ENCODE measurements at places on chromosomes 16 and 17.
A peak's percentile ranks its signal among the peaks of the same experiment; 100 is the strongest.

DNA sequence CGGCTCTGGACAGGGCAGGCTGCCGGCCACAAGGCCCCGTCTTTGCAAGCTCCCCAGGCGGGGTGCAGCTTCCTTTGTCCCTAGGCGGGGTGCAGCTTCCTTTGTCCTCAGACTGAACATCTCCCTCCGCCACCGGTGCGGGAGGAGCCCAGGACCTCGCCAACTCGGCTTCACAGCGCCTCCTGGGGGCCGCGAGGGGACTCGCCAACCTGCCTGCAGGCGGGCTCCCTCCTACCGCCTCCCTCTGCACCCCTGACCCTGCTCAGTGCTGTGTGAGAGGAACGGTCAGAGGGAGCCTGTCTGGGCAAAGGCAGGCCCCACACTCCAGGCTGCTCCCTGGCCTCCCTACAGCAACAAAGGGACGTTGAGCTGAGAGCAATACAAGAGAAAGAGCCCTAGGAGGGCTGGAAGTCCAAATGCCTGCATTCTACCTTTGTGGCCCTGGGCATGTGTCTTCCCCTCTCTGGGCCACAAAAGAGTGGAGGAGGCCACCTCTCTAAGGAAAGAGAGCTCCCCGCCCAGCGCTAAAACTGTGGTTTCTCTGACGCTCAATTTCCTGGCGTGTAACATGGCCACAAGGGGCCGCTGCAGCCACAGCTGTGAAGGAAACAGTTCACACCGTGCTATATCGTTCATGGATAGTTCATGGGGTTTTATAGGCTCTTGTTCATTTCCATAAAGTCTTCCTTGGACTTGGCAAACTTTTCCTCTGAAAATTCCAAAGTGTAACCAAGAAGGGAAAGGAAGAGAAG lies 20.9 kb upstream of the KRT19 start:
- peak; percentile 83 for DNase-seq

- no peak for DNase-seq
These were observed 4.5 kb upstream of the TMEM235 start for GRCh38 chr17:78226759-78227454.

- DNase-seq: peak; percentile 88
These were observed 2.5 kb upstream of the GSE1 start for GRCh38 chr16:85610446-85611193.

DNA sequence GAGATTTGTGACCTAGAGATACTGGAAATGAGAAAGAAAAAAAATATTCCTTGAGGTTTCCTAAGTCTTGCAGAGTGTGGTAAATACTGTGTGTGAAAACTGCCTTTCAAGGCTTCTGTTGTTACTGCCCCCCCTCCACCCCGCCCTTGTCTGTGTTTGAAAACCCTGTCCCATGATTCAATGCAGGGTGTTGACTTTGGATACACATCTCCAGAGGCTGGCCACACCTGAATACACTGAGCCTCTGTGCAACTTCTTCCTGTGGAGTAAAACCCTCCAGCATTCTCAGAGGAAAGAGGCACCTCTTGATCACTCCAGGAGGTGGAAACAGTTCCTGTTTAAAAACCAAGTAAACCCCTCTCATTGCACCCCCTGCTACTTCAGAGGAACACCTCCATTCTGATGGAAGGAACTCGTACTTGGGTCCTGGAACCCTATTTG lies 123.0 kb upstream of the CACNG5 start:
- no peak for DNase-seq

DNA sequence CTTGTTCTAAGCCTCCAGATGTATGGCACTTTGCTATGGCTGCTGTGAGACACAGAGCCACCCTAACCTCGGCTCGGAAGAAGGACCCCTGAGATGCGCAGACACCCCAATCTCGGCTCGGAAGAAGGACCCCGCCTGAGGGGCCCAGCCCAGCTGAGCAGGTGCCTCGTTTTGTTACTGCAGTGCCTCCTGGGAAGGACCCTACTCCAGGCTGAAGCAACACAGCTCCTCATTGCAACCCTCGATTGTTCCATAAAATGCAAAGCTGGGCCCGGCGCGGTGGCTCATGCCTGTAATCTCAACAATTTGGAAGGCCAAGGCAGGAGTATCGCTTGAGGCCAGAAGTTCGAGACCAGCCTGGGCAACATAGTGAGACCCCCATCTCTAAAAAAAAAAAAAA lies 61.3 kb downstream of the C16orf95 start:
- no peak for DNase-seq

- no peak for DNase-seq
These were observed 90.3 kb downstream of the GOSR1 start for GRCh38 chr17:30567231-30568116.

DNA sequence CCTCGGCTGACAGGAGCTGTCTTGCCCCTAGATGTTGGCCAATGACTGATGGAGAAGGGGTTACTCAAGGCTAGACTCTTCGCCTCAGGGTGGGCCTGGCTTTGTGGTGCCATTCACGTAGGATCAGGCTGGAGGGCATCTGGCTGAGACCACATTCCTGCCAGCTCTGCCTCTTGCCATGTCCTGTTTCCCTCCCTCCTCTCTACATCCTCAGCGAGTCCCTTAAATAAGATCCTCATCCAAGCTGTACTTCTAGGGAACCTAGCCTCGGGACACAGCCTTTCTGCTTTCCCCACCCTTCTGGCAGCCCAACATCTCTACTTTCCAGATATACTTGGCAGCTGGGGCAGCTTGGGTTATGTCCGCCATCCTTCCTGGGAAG lies 27.9 kb upstream of the EFCAB13 start:
- no peak for DNase-seq

GRCh38 chr17:62670202-62670821 lies 42.8 kb downstream of the MRC2 start:
- no peak for DNase-seq

DNA sequence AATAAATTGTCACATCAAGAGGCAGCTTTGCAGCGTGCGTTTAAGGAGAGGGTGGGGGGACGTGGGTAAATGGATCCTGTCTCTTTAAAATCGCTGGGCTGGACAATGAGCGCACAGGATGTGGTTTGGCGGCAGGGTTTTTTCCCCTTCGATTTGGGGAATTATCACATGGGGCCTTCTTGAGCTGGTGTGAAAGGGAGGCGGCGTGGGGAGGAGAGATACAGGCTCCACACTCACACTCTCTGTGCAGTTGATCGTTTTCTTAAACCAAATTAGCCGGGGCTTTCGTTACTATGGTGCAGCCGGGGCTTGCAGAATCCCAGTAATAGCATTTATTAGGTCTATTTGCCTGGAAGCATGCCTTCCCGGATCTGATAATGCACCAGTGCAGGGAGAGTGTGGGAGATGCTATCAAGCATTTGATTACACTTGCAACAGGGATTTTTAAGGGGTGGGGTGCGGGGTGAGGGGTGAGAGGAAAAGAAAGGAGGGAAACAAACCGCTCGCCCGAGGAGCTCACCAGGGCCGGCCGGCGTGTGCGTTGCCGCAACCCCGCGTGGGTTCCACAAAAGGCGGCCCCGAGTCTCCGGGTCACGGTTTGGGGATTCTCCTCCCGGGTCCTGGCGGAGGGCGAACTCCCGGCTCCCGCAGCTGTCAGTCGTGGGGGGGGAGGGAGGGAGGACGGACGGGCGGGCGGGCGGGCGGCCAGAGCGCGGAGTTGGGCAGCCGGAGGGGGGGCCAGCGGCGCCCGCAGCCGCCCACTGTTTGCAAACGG lies 58.8 kb upstream of the GSE1 start:
- peak; percentile 53 for DNase-seq

DNA sequence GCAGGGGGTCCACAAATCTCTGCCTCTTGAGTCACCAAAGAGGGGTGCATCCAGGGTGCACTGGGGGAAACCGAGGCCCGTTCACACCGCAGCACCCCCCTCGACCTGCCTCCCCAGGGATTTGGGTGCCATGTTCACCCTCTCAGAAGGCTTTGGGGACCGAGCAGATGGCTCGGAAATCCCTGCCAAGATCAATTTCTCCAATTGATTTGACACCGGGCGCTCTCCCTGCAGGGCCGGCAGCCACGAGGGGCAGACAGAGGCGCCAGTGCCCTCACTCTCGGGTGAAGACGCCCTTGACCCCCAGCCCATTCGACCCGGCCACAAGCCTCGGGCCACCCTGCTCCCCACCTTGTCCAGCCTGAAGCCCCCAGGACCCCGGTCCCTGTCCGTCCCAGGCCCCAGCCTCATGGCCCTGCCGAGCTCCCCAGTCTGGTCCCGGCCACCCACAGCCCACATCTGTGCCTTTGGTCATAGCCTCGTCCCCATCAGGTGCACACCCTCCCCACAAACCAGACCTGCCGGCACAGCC lies 9.3 kb downstream of the SSTR5 start:
- DNase-seq: no peak

- DNase-seq: peak; percentile 98
These were observed 12.1 kb upstream of the TBX21 start for GRCh38 chr17:47720754-47721533.
